Stimulated activated CD8-positive, alpha-beta memory T cell treated with anti-CD3 and anti-CD28 coated beads, Interleukin-15, amount 100 ng/mL, for 24 hours (primary cell): ENCODE measurements at places on chromosomes 6 and 20.

- no peak for DNase-seq
Observed at GRCh38 chr6:102197211-102197610, 803.7 kb downstream of the GRIK2 start.

GRCh38 chr6:657743-658142 is 843 bp upstream of the HUS1B start:
- no peak for DNase-seq

DNA sequence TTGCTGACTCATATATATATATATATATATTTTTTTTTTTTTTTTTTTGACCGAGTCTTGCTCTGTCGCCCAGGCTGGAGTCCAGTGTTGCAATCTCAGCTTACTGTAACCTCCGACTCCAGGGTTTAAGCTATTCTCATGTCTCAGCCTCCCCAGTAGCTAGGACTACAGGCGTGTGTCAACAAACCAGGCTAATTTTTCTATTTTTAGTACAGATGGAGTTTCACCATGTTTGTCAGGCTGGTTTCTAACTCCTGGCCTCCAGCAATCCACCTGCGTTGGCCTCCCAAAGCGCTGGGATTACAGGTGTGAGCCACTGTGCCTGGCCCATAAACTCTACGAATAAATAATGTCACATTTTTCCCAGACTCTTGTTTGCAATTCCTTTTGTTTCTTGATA is 4.8 kb downstream of the LRP11 start:
- DNase-seq: no peak

GRCh38 chr20:19712721-19713260 is 45.3 kb upstream of the RIN2 start:
- DNase-seq: no peak

DNA sequence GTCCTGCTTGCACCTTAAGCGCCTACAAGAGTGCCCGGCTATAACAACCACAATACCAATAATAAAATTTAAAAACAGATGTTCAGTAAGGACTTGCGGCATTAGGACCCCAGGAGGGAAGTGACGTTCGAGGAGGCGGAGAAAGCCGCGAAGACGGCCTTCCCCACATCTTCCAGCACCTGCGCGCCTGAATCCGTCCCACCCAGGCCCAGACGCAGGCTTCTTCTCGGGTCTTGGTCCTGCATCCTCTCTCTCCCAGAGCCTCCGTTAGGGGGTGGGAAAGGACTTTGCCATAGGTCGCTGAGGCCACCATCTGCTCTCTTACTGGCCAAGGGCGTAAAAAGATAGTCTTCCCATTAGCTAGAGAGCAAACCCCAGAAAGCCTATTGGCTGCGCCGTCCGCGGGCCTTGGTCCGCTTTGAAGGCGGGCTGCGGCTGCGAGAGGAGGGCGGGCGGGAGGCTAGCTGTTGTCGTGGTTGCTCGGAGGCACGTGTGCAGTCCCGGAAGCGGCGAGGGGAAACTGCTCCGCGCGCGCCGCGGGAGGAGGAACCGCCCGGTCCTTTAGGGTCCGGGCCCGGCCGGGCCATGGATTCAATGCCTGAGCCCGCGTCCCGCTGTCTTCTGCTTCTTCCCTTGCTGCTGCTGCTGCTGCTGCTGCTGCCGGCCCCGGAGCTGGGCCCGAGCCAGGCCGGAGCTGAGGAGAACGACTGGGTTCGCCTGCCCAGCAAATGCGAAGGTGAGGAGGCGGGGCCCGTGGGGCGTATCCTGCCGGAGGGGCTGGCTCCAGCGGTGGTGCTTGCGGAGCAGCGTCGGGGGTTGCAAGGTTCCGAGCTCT is at the start of gene CNPY3:
TSS of gene CNPY3 (plus strand) at position 495 of the 835 bp plus-strand sequence. CDS start at position 586, 91 bp downstream.
- DNase-seq: peak; percentile 74

DNA sequence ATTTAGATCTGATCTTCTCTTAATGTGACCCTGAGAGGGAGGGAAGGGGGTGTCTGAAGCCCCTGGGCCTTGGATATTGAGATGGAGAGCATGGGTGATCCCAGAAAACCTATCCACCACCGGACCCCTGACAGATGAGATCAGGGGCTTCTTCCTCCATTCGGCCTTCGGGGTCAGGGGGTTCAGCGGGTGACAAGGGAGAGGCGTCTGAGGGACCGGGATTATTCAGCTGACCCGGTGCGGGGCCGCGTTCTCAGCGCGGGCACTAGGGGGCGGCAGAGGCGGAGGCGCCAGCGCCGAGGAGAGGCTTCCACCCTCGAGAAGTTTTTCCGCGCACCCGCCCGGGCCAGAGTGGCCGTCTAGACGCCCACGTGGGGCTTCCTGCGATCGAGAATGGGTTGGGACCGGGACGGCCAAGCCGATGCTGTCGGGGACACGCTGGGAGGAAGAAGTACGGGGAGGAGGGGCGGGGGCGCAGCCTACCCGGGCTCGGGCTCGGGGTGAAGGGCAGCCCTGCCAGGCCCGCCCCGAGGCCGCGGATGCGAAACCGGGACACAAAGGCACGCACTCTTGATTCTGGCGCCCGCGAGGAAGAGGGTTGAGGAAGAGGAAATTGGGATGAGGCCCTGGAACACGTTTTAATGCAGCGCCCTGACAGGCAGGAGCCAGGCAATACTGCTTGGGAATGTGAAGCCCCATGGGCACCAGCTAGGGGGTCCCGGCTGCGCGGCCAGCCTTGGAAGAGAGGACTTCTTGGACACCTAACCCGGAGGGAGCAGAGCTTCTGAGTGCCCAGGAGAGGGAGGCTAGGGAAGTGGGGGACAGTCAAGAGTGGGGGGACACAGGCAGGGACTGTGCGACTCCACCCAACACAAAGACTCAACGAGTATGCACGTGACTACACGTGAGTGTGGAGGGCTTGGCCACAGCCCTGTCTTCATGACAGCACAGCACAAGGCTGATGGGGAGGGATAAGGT is 30.6 kb downstream of the COL11A2 start:
- DNase-seq: peak; percentile 83

DNA sequence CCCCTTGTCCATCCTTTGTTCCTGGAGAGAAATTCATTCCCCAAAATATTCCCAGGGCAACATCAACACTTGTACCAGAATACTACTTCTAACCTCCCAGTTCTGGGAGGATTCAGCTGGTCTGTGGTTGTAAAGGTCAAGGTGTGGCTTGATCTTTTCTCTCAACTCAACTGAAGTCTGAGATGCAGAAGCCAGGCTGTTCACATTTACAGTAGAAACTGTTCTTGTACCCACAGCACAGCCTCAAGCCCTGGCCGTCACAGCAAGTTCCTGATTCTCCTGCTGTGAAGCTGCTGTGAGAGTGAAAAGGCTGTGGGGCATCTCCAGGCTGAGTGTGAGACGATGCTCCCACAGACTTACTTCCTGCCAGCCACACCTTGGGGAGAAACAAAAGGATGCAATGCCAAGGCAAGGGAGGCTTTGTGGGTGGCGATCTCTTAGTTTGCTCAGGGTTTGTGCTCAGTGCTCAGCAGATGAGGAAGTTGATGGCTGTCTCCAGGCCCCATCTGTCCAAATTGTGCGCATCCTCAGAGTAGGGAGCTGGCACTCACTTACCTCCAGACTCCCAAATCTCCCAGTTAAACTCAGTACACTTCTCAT is 143.9 kb upstream of the FOXA2 start:
- no peak for DNase-seq

DNA sequence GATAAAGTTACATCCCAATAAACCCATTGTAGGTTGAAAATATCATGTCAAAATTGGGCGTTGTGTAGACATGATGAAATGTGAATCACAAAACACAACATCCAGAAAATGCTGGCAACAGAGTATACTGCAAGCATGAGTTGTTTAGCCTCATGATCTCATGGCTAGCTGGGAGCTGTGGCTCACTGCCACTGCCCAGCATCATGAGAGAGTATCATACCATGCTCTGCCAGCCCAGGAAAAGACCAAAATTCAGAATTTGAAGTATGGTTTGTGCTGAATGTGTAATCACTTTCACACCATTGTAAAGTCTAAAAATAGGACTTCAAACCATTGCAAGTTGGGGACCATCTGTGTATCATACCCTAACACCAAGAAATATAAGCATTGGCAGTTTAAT is 45.2 kb upstream of the SMAP1 start:
- DNase-seq: no peak

DNA sequence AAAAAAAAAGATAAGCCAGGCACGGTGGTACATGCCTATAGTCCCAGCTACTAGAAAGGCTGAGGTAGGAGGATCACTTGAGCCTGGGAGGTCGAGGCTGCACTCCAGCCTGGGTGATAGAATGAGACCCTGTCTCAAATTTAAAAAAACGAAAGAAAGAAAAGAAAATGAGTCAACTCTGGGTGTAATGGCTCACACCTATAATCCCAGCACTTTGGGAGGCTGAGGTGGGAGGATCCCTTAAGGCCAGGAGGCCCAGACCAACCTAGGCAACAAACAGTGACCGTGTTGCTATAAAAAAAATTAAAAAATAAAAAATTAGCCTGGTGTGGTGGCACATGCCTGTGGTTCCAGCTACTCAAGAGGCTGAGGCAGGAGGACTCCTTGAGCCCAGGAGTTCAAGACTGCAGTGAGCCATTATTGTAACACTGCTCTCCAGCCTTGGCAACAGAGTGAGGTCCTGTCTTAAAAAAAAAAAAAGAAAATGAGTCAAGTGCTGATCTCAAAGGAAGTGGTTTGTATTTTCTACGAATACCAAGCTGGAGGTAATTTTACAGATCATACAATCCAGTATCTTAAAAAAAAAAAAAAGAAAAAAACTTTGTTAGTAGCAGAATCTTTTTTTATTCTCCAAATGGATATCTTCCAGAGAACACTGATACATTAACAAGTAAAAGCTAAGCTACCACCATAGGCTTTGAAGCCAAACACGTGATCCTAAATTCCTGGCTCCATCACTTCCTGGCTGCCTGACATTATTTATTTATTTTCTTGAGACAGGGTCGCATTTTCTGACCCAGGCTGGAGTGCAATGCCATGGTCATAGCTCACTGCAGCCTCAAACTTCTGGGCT is 5.7 kb downstream of the COMMD7 start:
- no peak for DNase-seq

DNA sequence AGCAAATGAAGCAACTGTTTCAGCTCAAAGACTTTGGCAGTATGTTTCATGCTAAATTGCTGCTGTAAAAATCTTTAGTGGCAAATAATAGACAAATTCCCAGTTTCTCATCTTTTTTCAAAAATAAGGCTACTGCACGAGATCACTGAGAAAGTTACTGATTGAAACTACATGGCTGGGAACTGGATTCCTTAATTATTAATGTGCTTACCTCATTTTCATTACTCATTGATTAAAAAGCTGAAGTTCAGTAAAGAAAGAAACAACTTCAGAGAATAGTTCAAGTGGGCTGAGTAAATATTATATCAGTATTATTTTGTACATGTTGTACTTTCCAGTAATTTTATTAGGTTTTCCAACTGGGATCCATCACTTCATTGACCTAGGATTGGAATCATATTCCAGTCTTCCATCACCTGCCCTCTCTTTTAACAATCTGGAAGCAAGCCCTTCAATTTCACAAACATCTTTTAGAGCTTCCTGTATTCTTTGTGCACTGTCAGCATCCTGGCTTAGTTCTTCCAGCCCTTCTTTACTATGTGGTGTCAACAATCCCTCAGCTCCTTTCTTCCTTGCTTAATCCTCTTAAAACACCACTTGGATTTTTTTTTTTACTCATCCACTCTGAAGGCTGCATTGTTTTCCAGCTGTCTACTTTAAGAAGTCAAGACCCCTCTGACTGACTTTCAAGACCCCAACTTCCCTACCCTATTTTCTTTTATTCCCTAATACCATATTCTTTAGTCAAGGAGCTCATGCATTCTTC is 4.3 kb downstream of the MEI4 start:
- no peak for DNase-seq

DNA sequence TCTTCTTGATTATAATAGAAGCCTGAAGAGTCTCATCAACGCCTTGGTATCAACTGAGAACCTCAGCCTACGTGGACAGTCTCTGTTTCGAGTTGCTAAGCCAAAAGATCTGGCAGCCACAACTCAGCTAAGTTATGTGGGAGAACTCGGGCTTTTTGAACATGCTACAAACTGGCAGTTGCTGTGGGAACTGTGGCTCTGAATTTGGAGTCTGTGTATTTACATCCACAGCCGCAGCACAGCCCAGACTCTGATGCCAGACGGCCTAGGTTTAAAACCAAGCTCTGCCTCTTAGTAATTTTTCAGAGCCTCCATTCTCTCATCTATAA is 35.8 kb downstream of the RIPOR2 start:
- no peak for DNase-seq

- DNase-seq: no peak
Observed at GRCh38 chr6:141700819-141701218, 431.9 kb upstream of the GJE1 start.

GRCh38 chr6:33108307-33108706 is 32.5 kb downstream of the HLA-DPB1 start:
- no peak for DNase-seq

DNA sequence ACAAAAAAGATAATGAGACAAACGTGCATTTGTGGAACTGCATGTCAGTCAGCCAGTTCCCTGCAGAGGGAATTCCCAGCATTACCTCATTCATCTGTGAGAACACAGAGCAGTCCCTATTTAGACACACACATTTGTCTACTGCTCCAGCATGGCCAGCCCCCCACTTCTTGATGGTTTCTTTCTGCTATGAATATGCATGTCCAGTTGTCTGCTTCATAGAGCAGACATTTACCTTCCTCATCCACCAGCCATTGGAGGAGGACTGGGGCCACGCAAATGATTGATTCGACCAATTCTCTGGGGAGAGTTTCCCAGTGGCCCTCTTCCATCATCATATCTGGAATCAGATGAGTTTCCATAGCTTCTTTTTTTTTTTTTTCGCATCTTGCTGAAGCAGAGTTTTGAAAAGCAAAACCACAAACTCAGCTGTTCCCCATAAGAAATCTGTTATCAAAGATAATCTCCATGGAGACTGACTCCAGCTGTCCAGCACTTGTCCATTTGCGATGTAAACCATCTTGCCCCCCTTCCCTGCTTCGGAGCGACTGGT is 11.8 kb downstream of the ENPP1 start:
- DNase-seq: no peak

DNA sequence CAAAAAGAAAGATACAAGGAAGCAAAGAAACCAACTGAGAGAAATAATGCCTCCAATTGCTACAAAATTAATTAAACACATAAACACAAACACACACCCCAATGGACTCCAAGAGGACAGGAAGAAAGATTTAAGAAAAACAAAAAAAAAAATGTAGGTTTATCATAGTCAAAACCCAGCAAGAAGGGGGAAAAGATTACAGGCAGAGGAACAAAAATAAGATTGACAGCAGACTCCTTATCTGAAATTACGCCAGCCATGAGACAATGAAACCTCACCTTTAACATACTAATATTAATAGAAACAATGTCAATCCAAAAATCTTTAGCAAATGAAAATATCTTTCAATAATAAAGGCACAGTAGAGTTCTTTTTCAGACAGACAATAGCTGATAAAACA is 155.8 kb downstream of the RNGTT start:
- no peak for DNase-seq
